Stimulated activated CD4-positive, alpha-beta T cell treated with anti-CD3 and anti-CD28 coated beads, Interleukin-1b, Interleukin-23, amount 100 ng/mL, for 1 hour (primary cell): ENCODE measurements at places on chromosomes 2 and 18.
A peak's percentile ranks its signal among the peaks of the same experiment; 100 is the strongest.

GRCh38 chr2:222477962-222478608, 53.7 kb downstream of the SGPP2 start:
- DNase-seq = no peak

GRCh38 chr2:69570474-69570873, 73.1 kb downstream of the AAK1 start:
- DNase-seq = no peak

GRCh38 chr18:48036226-48036625, 105.8 kb upstream of the SMAD2 start:
- DNase-seq = no peak

- DNase-seq = no peak
These were observed 4.2 kb downstream of the OBSL1 start for GRCh38 chr2:219567131-219567530.

- DNase-seq = no peak
These were observed 269.2 kb downstream of the AGAP1 start for GRCh38 chr2:235762832-235763598.

GRCh38 chr2:677959-678550, 849 bp upstream of the TMEM18 start:
- DNase-seq = no peak

GRCh38 chr2:1839066-1839756, 94.9 kb upstream of the PXDN start:
- no peak for DNase-seq

GRCh38 chr2:215507136-215507535, 71.3 kb upstream of the FN1 start:
- DNase-seq = no peak

- no peak for DNase-seq
These were observed 226.1 kb upstream of the APCDD1 start for GRCh38 chr18:10228326-10228725.

GRCh38 chr2:85234868-85235267, 92.9 kb downstream of the TGOLN2 start:
- DNase-seq = no peak

DNA sequence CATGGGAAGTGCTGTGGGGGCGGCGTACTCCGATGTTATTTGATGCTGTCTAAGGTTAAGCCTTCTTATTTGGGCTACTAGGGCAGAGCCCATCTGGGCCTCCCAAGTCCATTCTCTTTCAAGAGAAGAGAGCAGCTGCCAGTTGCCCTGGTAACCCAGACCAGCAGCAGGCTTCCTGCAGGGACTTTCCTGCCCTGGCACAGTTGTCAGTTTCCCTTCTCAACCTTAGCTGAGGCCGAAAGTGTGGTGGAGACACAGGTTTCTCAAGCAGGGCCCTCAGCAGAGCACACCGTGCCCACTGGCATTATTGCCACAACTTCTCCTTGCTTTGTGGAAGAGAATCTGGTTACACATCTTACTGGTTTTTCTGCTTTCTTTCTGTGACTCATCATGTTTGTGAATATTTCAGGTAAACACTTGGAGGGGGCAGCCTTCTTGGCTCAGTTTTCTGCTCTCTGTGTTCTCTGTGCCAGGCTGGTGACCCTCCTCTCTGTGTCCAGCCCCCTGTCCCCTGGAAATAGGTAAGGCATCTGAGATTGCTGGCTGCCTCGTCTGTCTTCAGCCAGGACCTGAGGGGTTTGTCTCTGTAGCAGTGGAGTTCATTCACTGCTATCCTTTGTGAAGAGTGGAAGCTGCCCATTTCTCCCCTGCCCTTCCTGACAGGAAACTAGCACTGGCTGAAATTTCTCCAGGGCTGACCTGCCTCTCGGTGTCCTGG, 111.0 kb downstream of the B3GNT2 start:
- DNase-seq = no peak

DNA sequence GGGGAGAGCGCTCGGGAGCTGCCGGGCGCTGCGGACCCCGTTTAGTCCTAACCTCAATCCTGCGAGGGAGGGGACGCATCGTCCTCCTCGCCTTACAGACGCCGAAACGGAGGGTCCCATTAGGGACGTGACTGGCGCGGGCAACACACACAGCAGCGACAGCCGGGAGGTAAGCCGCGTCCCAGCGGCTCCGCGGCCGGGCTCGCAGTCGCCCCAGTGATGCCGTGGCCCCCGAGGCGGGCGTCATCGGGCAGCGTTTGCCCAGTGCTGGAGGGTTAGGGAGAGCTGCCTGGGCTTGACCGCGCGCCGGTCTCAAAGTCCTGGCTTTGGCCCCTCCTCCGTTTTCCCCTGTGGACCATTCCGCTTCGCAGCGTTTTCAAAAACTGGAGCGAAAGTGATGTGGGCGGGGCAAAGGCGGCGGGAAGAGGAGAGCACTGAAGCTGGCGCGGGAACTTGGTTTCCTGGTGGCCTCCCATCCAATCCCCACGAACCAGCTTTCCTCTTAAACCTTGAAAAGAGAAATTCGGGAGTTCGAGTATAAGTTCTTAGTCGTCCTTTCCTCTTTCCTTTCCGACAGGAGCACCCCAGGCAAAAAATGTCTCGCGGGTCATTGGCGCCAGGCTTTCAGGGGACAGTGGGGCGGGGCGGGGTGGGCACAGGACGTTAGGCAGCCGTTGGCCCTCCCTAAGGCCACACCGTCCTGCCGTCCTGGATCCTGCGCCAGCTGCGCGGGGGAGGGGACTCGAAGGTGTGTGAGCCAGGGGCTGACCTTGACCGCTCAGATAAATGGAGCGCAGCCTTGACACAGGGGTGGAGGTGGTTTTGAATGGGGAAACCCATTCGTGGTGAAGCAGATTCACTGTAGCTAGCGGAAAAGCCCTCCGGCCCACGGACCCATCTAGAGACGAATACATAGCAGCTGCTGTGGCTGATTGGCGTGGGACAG, 821 bp downstream of the TYMS start:
- DNase-seq = peak; percentile 33

DNA sequence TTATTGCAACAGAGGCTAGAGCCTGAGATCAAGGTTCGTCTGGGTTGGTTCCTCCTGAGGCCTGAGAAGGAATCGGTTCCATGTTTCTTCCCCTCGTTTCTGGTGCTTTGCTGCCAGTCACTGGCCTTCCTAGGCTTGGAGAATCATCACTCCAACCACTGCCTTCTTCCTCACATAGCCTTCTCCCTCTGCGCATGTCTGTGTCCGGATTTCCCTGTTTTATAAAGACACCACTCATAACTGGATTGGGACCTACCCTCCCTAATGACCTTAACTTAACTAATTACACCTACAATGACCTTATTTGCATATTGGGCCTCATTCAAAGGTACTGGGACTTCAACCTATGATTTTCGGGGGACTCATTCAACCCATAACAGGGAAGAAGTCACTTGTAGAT, 119.8 kb upstream of the CCDC68 start:
- no peak for DNase-seq

DNA sequence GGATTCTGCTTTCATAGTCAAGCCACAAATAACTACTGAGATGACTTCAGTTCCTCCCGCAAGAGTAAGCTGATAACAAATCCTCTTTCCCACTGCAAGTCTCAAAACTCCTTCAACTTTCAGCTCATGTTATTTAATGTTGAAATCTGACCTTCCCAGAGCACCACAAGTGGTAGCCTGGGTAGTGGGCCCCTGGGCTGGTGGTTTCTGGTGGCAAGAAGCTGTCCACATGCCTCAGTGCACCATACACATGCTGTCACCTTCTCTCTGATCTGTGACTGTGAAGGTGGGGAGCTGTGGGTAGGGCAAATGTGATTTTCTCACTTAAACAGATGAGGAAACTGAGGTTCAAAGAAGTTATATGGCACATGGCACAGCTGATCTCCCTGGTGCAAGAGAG, 246.1 kb upstream of the EPAS1 start:
- DNase-seq = no peak

- no peak for DNase-seq
These were observed 3.8 kb upstream of the TMSB10 start for GRCh38 chr2:84901593-84902120.

- no peak for DNase-seq
These were observed 37.7 kb downstream of the FBXO48 start for GRCh38 chr2:68429311-68429826.

DNA sequence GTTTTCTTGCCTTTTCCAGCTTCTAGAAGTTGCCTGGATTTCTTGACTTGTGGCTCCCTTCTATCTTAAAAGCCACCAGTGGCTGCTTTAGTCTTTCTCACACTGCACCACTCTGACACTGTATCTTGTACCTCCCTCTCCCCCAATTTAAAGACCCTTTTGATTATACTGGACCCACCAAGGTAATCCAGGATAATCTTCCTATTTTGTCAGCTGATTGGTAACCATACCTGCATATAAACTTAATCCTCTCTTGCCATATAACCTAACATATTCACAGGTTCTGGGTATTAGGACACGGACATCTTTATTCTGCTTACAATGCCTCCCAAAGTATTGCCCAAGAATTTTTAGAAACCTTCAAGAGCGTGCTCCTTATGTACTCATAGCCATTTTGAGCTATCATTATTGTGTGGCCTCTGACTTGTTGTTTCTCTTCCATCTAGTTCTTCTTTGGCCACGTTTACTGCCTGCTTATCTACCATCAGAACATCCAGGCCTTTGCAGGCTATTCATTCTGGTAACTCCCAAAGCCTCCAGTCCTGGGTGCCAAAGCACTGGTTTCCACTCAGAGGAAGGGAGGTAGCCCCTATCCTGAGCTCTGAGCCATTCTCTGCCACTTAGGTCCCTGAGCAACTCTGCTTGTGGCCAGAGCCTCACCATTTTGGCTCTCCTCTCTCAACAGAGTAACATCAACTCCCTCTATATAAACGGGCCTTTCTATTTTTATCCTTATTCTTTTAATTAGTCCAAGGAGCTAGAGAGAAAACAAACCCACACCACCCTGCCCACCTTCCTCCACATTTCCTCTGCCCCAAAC, 70.8 kb downstream of the MYO3B start:
- no peak for DNase-seq
